ENCODE measurements at places on chromosomes 6 and 20.

- no peak for DNase-seq
These were observed 27.9 kb downstream of the SULF2 start for GRCh38 chr20:47757145-47758035.

DNA sequence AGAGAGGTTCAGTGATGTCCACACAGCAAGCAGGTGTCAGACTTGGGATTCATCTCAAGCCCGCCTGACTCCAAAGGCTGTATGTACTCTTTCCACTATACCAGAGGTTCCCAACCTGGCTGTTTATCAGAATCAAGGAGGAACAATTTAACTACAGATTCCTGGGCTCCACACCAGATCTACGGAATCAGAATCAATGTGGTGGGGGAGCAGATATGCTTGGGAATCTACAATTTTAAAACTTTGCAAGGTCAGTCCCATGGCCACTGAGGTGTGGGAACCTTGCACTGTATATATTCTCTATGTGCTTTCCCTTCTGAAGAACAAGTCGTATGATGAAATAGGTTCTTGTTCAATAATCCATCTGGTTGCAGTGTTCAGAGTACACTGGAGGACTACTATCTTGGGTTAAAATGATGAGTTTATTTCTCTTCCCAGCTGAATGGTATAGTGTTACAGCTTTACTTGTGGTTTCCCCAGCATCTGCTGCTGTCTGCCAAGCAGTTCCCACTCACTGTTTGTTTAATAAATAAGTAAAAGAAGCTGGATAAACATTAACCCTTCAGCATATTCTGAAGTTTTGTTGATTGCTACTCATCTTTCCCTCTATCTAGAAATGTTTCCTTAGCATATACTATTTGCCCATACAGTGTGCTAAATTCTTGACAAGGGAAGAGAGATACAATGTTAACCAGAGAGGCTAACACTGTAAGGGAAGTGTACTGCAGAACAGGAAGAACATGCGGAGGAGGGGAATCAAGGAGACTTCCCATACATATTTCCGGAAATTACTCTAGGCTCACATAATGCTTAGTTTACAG is 9.9 kb downstream of the TTI1 start:
- DNase-seq, result peak; percentile 90

GRCh38 chr6:3825331-3825831 is 23.8 kb upstream of the FAM50B start:
- peak; percentile 47 for DNase-seq

- DNase-seq, result peak; percentile 78
These were observed 86.0 kb downstream of the SESN1 start for GRCh38 chr6:109008537-109009235.

- DNase-seq, result no peak
These were observed 1.6 kb upstream of the PCK1 start for GRCh38 chr20:57559289-57559634.

DNA sequence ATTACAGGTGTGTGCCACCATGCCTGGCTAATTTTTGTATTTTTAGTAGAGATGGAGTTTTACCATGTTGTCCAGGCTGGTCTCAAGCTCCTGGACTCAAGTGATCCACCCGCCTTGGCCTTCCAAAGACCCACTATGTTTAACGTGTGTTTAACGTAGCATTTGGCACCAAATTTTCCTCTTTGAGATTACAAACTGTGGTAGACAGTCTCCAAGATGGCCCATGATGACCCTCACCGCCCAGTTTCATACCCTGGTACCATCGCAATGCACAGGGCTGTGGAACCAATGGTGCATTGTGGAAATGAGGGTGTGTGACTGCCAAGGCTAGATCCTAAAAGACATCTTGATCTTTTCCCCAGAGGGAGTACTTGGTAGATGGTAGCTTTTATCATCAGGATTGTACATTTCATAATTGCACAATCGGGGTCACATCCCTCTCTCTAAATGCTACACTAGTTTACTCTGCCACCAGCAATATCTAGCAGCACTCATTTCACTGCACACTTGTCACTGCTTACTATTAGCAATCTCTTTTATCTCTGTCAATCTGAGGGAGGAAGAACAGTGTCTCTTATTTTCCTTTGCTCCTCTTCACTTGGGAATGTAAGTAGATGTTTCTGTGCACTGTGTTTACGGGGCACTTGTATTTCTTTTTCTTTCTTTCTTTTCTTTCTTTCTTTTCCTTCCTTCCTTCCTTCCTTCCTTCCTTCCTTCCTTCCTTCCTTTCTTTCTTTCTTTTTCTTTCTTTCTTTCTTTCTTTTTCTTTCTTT is 96.9 kb downstream of the NOL4L start:
- no peak for DNase-seq

DNA sequence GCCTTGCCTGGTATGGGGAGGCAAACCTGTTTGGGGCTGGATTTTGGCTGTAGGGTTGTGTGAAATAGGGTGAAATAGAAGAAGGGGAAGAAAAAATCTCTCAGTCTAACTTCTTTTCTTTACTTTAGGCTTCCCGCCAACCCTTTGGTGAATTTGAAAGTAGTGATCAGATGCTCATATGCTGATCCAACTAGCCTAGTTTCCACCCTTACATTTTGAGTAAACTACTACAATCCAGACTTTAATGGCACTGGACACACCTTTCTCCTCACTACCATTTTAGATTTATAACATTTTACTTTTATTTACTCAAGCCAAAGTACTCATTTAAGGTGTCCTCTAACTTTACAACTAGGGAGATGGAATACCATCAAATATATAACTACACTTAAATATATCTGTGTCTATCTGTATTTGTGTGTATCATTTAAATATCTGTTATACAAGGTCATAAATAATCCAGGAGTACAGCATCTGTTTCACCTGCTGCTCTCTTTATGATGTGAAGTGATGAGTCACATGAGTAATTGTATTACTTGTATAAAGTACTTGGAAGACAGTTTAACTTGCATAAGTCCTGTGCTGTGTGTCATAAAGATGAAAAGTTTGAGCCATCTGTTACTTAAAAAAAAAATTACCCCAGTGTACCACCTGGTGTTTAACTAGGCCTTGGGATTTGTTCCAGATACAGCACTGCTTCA is 172.1 kb downstream of the CDKAL1 start:
- peak; percentile 80 for DNase-seq

GRCh38 chr6:90078513-90079289 is 184.4 kb downstream of the GJA10 start:
- DNase-seq, result peak; percentile 11

DNA sequence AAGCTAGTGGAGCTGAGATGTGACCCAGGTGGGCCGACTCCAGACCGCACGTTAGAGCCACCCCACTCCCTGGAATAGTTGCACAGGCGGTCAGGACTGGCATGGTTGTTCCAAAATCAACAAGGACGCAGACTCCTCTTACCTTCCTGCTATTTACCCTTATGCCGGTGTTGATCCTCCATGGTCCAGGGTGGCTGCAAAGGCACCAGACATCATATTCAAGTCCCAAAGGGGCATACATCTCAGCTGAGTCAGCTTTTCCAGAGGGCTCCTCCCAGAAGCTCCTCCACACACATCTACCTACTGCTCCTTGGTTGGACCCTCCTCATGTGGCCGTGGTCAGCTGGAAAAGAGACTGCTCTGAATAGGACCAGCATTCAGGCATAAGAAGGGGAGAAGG is 112.2 kb downstream of the SYCP2 start:
- DNase-seq, result no peak
